ENCODE measurements at places on chromosomes 5 and 9.

DNA sequence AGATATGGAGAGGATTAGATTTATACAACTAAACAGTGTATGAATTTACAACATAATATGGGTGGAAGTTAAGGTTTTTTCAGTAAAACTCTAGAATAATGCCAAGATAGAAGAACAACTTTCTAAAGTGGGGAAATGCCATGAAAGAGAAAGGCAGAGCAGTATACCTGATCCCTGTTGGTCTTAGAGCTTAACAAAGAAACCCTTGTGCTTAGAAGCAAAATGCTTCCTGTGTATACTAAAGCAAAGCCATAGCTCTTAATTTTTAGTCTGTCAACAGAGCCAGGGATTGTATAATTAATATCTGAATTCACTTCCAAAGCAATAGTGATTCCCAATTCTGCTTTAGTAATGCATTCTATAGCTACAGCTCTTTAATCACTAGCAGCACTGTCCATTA is 14.4 kb downstream of the C9orf85 start:
- no peak for DNase-seq

- DNase-seq, result no peak
These were observed 349.1 kb downstream of the TMEM232 start for GRCh38 chr5:110377361-110377760.

- no peak for DNase-seq
These were observed 16.7 kb upstream of the TNPO1 start for GRCh38 chr5:72799721-72800120.

GRCh38 chr9:8156346-8156745 is 356.8 kb upstream of the DMAC1 start:
- no peak for DNase-seq

- DNase-seq, result no peak
These were observed 4.4 kb downstream of the LRRC8A start for GRCh38 chr9:128886211-128886891.

GRCh38 chr9:35603506-35603985 is 1.5 kb upstream of the TESK1 start:
- no peak for DNase-seq

Data from T-helper 1 cell (primary cell).